NCI-H1092 (cell line): ENCODE measurements at places on chromosomes 4 and X.

DNA sequence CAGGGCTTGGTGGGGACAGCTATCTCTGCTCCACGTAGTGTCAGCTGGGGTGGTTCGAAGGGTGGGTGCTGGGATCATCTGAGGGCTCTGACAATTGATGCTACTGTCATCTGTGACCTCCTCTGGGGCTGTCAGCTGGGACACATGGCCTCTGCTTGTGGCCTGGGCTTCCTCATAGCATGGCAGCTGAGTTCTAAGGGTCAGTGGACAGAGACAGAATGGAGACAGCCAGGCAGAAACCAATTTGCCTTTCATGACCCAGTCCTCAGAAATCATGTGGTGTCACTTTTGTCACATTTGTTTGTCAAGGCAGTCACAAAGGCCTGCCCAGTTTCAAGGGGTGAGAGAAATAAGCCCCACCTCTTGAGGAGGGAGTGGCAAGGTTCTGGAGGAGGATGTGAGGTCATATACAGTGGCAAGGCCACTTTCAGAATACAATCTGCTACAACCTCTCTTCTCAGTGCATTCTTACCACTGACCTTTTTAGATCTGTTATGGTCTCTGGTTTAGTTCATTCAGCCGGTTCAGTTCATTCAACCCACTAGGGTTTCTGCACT lies 103.6 kb upstream of the BCOR start:
- no peak for DNase-seq

DNA sequence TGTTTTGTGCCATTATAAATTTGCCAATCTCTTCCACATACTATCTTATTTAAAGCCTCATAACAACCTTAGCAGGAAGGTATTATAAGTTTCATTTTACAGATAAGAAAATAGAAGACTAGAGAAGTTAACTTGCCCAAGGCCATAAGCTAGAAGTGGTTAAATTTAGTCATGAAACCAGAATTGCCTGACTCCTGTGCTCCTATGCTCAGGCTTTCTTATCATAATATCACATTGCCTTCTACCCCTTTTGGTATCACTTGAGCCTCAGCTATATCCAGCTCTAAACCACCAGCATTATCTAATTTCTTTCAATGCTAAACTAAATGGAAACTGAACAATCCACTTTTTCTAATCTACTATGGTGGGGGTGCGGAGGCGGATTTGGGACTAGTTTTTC lies 164.7 kb downstream of the GBA3 start:
- no peak for DNase-seq

- DNase-seq, result no peak
Observed at GRCh38 chrX:67720344-67720743, 176.5 kb downstream of the AR start.

DNA sequence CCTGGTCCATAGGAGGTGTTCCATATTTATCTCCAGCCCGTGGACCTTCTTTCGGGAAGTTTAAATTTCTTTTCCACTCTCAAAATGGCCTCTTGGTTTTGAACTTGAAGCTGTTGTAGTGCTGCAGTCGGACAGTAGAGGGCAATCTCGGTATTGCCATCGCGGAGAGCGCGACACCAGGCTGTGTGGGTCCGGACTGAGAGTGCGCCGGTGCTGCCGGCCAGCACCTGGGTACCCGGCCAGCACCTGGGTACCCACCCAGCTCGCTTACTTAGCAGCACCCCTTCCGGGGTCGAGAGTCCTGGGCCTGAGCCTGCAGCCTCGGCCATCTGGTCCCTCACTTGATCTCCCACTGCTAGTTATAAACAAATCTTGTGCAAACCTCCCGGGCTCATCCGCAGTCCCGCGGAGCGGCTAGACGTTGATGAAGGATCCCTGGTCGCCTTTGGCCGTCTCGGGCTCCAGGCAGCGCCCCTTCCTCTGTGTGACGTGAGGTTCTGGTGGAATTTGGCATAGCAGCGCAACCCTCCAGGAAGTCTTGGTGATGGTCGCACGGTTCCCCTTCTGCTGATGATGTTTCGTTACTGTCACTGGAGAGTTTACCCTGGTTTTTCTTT lies 18.0 kb downstream of the FAM9A start:
- peak; percentile 18 for DNase-seq

- no peak for DNase-seq
Observed at GRCh38 chr4:52019936-52020657, at the start of gene LRRC66. Gene LRRC66, minus strand, starts transcription at chr4:52020363. Its CDS starts 2,750 bp downstream, at chr4:52017613.

DNA sequence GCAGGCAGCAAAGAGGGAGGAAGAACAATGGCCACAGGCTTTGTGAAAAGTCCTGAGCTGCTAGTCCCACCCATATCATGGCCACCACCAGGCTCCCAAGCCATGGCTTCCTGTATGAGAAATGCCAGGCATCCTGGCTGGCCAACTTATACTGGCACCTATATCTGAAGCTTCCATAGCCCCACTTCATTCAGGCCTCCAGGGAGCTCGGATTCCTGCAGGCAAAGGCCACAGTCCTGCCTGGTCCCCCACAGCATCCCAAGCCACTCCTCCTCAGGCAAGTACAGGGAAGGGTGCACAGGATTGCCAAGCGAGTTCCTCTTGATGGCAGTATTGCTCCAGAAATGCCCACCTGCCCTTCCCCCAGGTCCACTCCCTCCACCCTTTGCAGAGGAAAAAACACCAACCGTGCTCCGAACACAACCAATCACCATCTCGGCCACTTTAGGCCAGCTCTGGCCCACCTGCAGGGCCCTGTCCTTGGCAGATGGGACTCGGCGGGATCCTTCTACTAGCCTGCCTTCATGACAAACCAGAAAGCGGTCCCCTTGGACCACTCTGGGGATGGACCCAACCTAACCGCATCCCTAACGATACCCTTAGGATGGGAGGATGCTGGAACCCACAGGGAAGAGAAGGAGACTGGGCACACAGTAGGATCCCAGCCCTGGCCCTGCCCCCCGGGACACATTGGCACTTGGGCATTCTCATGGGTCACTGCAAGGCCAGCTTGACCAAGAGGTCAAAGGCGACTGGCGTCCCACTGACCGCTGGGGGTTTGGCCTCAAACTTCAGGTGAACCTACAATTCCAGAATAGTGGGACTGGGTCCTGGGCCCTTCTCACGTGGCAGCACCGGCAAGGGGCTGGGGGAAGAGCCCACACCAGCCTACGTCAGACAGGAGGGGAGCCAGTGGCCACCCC lies 220.4 kb upstream of the AGTR2 start:
- DNase-seq, result peak; percentile 70

DNA sequence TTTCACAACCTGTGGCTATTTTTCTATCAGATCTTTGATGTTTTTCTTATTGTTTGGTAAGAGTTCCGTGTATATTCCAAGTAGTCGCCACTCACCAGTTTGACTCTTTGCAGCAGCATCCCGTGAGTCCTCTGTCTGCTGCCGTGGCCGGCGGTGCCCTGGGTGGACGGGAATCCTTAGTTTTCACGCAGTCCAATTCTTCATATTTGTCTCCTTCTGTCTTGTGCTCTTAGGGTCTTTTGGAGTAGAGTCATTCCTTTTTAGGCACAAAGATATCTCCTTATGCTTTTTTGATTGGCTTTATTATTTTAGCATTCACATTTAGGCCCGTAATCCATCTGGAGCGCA lies 94.9 kb upstream of the MSX1 start:
- DNase-seq, result no peak

DNA sequence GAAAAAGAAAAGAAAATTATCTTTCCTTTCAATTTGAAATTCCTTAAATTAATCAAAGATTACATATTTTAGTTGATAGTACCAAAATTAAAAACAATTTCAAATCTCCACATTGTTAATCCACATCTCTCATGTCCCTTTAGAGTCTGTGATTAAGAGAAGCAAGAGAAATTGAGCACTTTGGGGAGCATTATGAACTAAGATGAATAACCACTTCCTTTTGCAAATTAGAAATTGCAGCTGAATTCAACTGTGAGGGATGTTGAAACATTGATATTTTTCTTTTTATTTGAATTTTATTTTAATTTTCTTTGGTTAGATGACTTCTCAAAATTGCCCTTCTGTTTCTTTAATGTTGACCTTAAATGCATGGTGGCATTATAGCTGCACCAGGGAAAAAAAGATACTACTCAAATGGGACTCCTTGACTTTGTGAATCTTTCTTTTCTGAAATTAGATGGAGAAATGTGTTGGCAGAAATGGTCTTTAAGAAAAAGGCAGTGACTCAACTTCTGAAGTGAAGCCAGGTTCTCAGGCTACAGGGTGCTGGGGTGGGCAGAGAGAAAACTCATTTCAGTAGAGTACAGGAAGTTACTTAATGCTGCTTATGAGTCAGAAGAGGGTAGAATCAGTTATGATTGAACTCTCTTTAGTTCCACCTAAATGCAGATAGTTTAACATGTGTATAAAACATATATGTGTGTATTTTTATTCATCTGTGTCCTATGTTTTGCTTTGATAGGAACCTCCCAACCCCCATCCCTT lies 92.0 kb upstream of the TNIP3 start:
- no peak for DNase-seq

DNA sequence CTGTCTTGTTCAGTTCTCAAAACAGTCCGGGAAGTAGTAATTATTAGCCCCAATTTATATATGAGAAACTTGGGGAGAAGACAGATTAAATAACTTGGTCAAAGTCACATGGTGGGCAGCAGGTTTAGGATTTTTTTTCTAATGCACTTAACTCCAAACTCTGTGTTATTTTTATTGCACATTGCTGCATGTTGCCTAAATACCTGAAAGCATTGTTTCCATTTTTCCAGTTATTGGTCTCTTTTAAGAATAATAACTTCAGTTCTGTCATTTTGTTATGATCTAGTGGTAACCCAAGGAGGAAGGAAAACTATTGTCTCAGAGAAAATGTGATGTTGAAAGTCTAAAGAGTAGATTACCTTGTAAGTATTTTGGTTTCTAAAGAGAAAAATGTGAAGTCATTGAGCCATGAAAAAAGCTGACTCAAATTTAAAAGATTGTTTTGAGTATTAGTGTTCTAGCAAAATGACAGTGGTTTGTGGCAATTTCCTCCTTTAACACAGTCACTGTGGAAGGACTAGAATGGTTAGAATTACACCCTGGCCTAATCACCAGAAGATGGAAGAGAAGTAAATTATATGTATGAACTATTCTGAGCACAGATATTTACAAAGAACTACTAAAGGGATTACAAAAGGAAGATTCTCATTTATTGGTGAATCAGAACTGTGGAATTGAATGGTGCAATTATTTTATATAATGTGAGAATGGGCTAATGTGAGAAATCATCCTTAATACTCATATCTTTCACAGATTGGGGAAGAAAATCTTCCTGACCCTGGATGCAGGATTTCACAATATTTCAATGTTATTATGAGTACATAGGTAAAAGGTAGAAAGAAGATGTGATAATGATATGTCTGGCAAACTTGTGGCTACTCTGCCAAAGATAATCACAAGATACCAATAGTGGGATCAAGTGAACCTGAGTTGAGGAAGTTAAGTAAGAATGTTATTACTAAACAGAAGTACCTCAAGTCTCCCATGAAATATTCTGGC lies 21.7 kb upstream of the CXCL8 start:
- no peak for DNase-seq

GRCh38 chrX:79412166-79412565 lies 45.0 kb upstream of the ITM2A start:
- DNase-seq, result no peak

- no peak for DNase-seq
Observed at GRCh38 chr4:180953572-180953971, 1289.6 kb upstream of the TENM3 start.

DNA sequence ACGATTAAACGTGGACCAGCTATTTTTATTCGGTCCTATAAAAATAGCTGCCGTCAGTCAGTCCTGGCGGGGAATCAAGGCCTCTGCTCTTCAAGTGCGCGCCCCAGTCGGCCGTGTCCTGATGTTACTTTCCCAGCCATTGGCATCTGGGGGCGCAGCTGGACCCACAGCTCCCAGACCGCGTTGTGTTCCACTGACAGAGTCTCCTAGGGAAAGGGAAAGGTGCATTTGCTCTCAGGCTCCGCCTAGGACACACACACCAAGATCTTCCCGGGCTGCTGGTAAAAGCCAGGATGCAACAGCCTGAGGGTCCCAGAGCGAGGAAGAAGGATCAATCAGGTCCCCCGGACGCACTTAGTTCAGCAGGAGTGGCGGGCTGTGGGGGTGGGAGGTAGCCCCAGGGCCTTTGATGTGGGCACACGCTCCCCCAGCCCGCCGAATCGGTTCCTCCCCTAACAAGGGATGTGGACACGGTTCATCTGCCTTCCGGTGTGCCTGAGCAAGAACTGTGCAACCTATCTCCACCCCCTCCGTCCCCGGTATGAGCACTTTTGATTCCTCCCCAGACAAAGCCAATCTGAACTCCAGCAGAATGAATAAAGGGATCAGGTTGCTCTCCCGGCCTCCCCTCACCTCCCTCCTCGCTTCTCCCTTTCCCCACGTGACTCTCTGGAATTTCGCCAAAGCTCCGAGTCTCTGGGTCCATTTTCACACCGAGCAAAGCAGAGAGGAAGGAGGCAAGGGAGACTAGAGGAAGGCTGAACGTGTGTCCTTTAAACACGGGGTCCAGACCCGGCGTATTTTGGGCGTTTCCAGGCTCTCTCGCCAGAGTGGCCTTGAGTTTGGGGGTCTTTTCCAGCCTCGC lies 626 bp upstream of the FRAS1 start:
- peak; percentile 97 for DNase-seq

DNA sequence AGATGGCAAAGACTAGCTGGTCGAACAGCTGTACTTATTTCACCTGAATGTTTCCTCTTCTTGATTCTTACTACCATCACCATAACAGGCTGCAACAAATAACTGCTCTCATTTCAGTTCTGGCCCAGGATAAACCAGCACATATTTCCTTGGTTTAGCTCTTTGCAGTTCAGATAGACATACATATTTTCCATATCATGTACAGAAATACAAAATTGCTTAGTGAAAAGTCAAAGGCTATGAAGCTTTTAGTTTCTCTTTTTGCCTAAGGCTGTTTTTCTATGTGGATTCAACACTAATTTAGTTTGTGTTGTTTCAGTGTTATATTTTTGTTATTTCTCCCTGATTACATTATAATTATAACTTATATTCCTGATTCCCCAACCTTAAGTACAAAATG lies 103.6 kb upstream of the BMP3 start:
- DNase-seq, result no peak

DNA sequence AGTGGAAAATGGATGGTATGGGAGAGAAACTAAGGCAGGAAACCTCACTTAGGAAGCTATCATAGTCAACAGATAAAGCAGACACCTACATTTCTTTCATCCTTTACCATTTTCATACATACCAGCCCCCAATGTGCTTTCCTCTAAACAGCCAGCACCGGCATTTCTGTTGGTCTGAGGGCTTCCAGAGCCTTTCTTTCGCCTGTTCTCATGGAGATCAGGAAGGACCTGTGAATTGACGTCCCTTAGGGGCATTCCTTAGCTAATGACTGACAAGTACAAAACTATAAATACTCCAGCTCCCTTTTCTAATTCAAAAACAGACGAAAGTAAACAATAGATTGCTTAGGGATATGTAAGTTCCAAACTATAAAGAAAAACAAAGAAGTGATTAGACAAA lies 215.5 kb upstream of the CNKSR2 start:
- no peak for DNase-seq
